ENCODE measurements at places on chromosomes 2 and 18.

DNA sequence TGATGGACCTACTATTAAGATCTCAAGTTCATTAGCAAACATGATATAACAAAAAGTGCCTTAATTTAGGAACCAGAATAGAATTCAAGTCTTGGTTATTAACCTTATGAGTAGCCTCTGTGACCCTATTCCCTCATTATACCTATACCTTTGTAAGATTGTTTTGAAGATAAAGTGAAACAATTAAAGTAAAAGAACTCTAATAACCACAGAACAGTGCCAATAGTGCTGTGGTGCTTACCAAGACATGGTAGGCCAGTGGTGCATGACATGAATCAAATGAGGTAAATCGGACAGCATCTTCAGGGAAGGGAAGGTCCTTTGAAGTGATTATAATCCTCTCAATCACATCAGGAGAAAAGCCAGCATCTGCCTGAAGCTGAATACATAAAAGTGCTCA is 36.4 kb downstream of the METTL4 start:
- no peak for DNase-seq

DNA sequence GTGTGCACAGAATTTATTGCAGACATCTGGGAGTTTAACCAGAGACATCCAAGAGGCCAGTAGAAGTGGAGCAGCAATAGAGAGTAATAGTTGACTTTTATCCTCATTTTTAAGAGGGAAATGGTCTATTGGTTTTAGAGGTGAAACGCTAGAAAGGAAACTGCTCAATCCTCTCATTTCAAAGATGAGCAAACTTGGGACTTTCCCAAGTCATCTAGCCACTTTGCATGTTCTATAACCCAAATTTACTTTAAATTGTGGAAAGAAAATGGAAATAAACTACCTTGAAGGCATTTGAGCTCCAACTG is 601.7 kb downstream of the ARHGAP15 start:
- DNase-seq: peak; percentile 31

DNA sequence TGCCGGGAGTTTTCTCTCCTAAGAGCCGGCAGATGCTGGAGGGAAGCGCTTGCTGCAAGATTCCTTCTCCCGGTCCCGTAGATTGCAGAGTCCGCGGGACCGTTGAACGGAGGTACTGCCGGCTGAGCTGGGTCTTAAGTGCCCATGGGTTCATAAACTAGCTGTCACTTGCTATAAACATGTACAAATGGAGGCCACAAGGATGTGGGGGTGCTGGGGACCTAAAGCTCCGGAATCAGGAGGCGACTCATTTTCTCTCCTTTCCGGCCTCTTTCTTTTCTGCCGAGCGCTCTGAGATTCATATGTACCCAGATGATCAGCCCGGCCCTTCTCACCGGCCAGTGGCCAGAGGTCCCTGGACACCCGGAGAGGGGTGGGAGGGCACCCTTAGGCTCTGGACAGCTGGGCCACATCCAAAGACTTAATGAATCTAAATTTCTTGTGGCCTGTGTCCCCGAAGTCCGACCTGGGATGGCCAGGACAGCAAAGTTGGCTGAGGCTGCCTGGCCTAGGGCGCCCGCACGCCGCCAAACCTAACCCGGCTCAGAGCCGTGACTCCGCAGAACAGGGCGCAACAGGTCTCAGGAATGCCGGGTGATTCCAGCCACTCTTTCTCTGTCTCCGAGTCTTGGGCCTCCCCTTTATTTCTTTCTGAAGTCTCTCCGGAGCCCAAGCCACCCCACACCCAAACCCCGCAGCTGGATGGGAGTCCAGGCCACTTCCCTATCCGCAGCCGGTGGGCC is 2.4 kb upstream of the PAX3 start:
- no peak for DNase-seq

DNA sequence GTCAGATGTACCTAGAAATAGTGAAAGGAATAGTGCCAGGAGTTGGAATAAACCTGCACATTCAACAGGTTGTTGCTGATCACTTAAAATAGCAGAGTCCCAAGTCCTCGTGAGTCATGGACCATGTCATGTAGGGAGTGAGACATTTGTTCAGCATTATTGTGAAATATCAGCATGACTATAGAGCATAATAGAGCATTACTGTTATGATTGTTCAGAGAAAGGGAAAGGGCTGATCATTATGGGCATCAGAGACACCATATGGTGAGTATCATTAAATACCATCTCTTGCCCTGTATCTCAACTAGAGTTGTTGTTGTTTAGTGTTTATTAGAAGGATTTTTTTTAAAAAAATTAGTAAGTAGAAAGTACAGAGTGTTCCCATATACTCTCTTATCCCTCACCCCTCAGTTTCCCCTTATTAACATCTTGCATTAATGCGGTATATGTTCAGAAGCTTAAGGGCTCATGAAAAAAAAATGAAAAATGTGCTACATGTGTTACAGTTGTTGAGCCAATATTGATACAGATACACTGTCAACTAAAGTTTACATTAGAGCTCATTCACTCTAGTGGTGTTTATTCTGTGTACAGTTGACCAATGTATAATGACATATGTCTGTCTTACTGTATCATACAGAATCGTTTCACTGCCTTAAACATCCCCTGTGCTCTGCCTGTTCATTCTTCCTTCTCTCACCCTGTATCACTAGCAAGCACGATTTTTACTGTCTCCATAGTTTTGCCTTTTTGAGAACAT is 5.7 kb downstream of the ELAC1 start:
- DNase-seq: peak; percentile 21

DNA sequence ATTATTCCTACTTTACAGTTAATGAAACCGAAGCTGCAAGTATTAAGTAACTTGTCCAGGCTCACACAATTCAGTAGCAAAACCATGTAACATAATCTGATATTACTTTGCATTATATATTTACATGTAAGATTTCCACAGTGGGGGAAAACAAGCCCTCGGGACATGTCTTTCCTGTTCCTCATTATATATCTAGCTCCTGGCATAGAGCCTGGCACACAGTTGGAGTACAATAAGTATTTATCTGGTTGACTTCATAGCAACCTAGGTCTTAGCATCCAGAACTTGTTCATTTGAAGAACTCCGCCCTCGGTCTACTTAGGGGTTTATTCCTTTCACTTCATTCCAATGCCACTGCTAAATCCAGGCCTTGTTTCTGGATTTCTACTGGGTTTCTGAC is 1.6 kb upstream of the RBM45 start:
- DNase-seq: no peak

DNA sequence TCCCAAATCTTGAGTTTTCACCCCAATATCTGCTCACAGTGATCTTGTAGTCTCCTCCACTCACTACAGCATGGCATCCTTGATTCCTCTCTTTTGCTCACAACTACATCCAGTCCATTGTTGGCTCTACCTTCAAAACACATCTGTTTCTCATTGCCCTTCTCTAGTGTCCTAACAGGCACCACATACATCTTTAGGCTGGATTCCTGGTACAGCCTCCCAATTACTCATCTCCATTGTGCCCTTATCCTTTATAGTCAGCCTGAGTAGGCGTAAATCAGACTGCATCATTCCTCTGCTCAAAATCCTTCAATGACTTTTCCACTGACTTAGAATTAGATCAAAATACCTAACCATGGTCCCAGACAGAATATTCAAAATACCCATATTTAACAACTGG is 10.7 kb upstream of the TAF1B start:
- DNase-seq: no peak

GRCh38 chr2:144666032-144666431 is 146.1 kb upstream of the ZEB2 start:
- DNase-seq: no peak
